Stomach (tissue), 19 donors: ENCODE measurements at places on chromosomes 5 and 9. TPM values are rescaled to one million over a fixed set of nuclear protein-coding genes. Genes with fewer than 3 reads are reported as not detected.

Gene C5orf58
- not detected for polyA plus RNA-seq

Gene FAM221B
- not detected for polyA plus RNA-seq

Gene LRRC70
- polyA plus RNA-seq, result 2.9 TPM

Gene MTMR12
- 11.5 TPM for polyA plus RNA-seq

Gene DRD1
- not detected for polyA plus RNA-seq

Gene PCDHGC4
- not detected for polyA plus RNA-seq

Gene MSMP
- polyA plus RNA-seq, result not detected

Gene IFNK
- not detected for polyA plus RNA-seq

Gene PROP1
- polyA plus RNA-seq, result not detected

Gene CAMLG
- 44.3 TPM for polyA plus RNA-seq

Gene RLN1
- 0.45 TPM for polyA plus RNA-seq
